Upper lobe of right lung (tissue), 1 donor: ENCODE measurements at places on chromosomes 3 and 15. TPM values are rescaled to one million over a fixed set of nuclear protein-coding genes. Genes with fewer than 3 reads are reported as not detected.

DNA sequence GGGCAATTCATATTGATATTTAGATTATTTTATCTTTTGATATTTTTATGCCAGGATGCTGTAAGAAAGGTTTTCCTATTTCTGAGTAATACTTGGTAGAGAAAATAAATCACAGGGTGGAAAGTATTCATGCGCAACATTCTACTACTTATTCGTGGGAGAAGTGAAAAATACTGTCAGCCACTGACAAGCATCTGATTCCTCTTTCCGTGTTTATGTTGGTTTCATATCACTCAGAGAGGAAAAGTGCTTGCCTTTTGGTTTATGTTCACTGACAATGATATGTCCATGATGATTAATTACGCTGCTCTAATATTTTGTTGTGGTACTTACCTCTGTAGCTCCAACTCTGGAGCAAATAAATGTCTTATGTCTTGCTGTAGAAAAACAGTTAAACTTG lies 429.4 kb downstream of the EDEM1 start:
- no peak for DNase-seq
- no peaks in the 10 kb centered on the region for H3K27me3 ChIP-seq

- H3K36me3 ChIP-seq = no peaks in the 10 kb centered on the region
- H3K4me3 ChIP-seq = no peak overlapping the region
- no peaks in the 10 kb centered on the region for H3K4me1 ChIP-seq
- H3K27me3 ChIP-seq = no peaks in the 10 kb centered on the region
- H3K27ac ChIP-seq = no peak overlapping the region
These were observed 529.0 kb downstream of the AGBL1 start for GRCh38 chr15:86608461-86609205.

Gene CPEB1
- 2.5 TPM for total RNA-seq

- peaks cover 5% of the 10 kb centered on the region for H3K4me1 ChIP-seq
- H3K36me3 ChIP-seq = no peaks in the 10 kb centered on the region
- H3K27ac ChIP-seq = no peak overlapping the region
- DNase-seq = no peak
- H3K4me3 ChIP-seq = no peak overlapping the region
These were observed 40.8 kb downstream of the KCNAB1 start for GRCh38 chr3:156161172-156161571.

Gene GATA2
- 86.6 TPM for total RNA-seq

DNA sequence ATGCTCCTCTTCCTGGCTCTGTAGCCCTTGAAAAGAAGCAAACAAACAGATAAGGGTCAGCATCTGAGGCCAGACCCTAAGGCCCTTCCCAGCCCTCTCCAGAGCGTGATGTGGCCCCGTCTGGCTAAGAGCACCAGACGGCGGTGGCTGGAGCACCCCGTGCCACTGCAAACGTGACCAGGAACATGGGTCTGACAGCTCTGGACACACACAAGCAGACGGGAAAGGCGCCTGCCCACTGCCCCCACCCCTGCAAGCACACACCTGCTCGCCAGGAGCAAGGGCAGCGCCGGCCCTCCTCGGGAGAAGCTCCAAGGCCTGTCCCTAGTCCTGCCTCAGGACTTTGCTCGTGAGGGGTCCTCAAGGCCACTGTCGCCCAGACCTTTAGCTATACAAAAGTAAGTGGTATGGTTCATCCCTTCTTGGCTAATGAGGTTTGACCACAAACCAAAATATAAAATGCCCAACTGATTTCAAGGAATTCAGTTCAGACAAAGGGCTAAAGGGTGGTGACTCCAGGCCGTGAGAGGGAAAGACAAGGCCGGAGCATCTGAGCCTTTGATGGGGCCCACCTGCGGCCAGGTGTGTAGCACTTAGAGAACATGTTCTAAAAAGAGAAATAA lies 90.4 kb downstream of the XXYLT1 start:
- H3K4me1 ChIP-seq = peaks cover 37% of the 10 kb centered on the region
- DNase-seq = no peak
- H3K4me3 ChIP-seq = no peak overlapping the region
- H3K27me3 ChIP-seq = no peaks in the 10 kb centered on the region
- no peaks in the 10 kb centered on the region for H3K36me3 ChIP-seq

DNA sequence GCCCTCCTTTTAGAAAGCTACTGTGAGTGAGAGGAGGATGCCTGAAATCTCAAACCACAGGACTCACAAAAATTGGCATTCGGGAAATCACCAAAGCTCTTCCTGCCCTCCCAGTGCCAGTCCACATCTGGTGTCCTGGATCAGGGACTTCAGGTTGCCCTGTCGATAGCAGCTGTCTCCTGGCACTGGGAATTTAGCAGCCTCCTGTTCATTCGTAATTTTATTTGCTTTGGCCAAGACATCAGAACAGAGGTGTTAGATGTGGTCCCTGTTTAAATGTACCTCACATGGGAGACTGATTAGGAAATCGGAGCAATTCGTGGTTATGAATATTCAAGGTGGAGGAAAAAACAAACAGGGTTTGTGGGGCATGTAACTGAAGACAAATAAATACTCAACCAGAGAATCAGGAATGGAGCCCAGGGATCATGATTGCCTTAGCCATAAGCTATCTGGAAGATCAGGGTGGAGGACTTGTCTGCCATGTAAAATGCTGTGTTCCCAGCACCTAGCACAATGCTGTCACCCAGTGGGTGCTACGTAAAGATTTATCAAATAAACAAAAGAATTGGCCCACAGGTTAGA lies 265.2 kb upstream of the PROK2 start:
- no peaks in the 10 kb centered on the region for H3K36me3 ChIP-seq
- H3K4me1 ChIP-seq = no peaks in the 10 kb centered on the region
- no peak overlapping the region for H3K27ac ChIP-seq
- H3K27me3 ChIP-seq = no peaks in the 10 kb centered on the region
- H3K4me3 ChIP-seq = no peak overlapping the region

DNA sequence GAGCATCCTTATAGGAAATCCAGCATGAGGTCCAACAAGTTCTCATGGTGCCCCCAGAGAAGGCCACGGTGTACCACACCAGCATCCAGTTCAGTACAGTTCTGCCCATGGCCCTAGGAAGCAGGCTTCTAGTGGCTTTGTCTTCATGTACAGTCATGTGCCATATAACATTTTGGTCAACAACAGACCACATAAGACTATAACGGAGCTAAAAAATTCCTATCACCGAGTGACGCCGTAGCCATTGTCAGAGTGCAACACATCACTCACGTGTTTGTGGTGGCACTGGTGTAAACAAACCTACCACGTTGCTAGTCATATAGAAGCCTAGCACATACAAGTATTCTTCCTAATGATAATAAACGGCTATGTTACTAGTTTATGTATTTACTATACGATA lies 209.0 kb downstream of the ARRDC4 start:
- DNase-seq = no peak
- no peaks in the 10 kb centered on the region for H3K27me3 ChIP-seq
- no peak overlapping the region for H3K27ac ChIP-seq

DNA sequence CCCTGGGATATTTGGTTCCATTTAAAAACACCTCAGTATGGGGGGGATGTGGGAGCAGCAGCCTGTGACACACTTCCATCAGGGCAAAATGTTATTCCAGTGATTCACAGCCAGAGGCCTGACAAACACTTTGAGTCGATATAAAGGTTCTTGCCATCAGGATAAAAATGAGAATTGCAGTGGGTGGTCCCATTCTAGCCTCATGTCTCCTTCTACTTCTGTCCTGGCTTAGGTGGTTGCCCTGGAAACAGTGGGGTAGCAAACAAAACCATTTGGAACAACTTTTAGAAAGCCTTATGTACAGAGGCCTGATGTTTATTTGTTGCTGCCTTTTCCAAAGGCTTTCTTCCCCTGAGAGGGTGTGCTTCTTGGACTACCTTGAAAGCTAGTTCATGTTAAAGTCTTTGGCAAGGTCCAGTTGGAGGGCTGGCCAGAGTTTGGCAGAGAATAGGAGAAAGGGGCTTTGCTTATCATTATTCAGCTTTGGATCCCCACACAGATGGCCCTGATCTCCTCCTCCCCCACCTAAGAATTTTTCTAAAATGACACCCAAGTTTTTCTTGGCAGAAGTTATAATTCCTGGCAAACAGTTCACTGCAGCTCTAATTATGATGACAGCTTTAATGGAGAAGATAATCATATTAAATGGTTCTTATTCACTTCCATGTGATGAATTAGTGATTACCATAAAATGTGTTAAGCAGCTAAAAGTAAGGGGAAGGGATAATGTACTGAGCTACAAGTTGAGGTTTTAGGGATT lies 84.2 kb upstream of the ZNF280D start:
- H3K27ac ChIP-seq = no peak overlapping the region
- no peaks in the 10 kb centered on the region for H3K27me3 ChIP-seq
- no peak overlapping the region for H3K4me3 ChIP-seq
- peaks cover 4% of the 10 kb centered on the region for H3K4me1 ChIP-seq
- H3K36me3 ChIP-seq = no peaks in the 10 kb centered on the region

GRCh38 chr15:39621976-39622375 lies 41.1 kb downstream of the THBS1 start:
- no peak for DNase-seq
- no peak overlapping the region for H3K27ac ChIP-seq
- no peak overlapping the region for H3K4me3 ChIP-seq

DNA sequence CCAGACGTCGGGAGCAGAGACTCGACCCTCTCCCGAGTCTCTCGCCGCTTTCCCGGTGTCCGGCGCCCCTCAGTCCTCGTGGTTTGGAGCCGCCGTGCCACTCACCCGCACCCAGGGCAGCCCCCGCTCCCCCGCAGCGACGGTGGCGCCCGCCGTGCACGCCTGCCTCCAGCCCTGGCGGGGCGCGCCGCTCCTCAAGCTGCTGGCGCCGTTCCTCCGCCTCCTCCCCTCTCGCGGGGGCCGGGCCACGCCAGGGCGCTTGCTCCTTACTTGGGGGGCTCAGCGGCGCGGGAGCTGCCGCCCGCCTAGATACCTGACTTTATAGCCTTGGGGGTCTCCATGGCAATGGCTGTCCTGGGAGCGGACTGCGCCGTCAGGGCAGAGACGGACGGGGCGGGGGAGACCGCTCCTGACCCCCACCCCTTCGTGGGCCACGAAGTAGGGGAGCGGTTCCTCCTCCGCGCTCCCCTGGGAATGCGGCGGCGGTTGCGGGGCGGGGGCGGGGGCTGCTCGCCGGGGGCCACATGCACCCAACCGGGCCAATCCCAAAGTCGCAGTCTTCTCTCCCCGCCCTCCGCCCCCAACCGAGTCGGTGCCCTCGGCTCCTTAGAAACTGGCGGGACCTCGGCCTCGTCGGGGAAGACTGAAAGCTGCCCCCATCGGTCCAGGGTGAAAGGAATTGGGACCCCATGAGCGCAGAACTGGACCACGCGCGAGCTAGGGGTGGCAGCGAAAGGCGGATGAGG lies at the start of gene ANKRD63:
ANKRD63 (minus strand) TSS at position 196 of the 746 bp plus-strand sequence. CDS start 478 bp downstream, outside the sequence.
- no peaks in the 10 kb centered on the region for H3K36me3 ChIP-seq
- no peak within 1 kb of the TSS for H3K27ac ChIP-seq
- peaks cover 36% of the 10 kb centered on the region for H3K4me1 ChIP-seq

Gene HTR3E
- not detected for total RNA-seq

Gene SOX14
- total RNA-seq = not detected

DNA sequence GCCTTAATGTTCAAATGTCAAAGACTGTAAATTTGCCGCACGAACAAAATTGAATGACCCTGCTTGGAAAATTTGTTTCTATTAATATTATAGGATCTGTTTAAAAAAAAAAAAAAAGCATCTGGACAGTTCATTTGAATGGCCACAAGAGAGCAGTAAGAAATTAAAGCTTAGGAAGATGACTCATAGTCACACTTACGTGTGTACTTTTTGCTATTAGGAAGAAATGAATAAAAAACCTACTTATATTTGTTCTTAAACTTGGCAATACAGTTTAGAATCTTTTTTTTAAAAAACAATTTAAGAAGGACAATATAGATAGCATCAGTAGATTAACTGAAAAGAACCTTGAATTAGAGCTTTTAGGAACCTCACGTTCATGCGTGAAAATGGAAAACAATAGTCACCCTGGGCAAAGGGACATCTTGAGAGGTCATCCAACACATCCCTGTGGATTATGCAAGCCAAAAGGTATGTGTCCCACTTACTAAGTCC lies 621.8 kb downstream of the MECOM start:
- DNase-seq = no peak
- H3K4me1 ChIP-seq = no peaks in the 10 kb centered on the region
- no peaks in the 10 kb centered on the region for H3K36me3 ChIP-seq
- H3K27ac ChIP-seq = no peak overlapping the region

- H3K27me3 ChIP-seq = no peaks in the 10 kb centered on the region
- DNase-seq = no peak
- H3K27ac ChIP-seq = no peak overlapping the region
- no peaks in the 10 kb centered on the region for H3K36me3 ChIP-seq
- no peak overlapping the region for H3K4me3 ChIP-seq
These were observed 128.8 kb upstream of the CHRM5 start for GRCh38 chr15:33839540-33839939.

DNA sequence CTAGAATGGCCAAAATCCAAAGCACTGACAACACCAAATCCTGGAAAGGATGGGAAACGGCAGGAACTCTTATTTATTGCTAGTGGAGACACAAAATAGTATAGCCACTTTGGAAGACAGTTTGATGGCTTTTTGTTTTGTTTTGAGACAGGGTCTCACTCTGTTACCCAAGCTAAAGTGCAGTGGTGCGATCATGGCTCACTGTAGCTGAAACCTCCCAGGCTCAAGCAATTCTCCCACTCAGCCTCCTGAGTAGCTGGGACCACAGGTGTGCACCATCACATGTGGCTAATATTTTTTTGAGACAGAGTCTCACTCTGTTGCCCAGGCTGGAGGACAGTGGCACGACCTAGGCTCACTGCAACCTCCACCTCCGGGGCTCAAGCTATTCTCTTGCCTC lies 27.3 kb upstream of the GPR160 start:
- H3K4me1 ChIP-seq = peaks cover 10% of the 10 kb centered on the region
- no peaks in the 10 kb centered on the region for H3K27me3 ChIP-seq
- no peak overlapping the region for H3K27ac ChIP-seq
- no peak overlapping the region for H3K4me3 ChIP-seq
- no peak for DNase-seq
- H3K36me3 ChIP-seq = no peaks in the 10 kb centered on the region

DNA sequence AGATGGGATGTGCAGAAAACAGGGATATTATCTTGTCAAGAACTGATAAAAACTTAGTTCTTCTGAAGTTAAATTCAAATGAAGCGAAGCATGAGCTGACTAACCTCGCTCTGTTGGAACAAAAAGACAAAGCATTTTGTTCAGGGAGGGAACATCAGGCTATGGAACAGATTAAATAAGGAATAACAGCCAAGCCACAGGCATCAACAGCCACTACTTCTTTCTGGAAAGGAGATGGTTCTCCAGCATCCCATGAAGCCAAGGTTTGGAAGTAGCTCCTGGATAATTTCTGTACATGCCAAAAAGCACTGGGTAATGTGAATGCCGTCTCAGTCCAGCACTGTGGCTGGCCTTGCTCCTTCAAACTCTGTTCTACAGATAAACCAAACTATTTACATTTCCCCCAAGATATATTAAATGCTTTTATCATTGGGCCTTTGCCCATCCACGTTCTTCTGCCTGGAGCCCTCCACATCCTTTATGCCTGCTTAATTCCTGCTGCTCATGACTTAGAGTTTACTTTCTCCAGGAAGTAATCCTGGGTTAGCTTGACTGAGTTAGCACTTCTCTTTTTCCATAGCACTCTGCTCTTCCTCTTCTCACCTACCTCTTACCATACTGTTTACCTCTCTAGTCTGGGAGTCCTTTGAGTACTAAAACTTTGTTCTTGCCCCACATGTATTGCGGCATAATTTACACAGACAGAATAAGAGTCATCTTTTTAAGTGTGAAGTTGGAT lies 232.0 kb downstream of the CLSTN2 start:
- H3K27me3 ChIP-seq = no peaks in the 10 kb centered on the region
- H3K4me1 ChIP-seq = no peaks in the 10 kb centered on the region
- no peaks in the 10 kb centered on the region for H3K36me3 ChIP-seq
- H3K4me3 ChIP-seq = no peak overlapping the region
- no peak overlapping the region for H3K27ac ChIP-seq

- no peaks in the 10 kb centered on the region for H3K4me1 ChIP-seq
- H3K36me3 ChIP-seq = no peaks in the 10 kb centered on the region
- no peak for DNase-seq
- no peak overlapping the region for H3K27ac ChIP-seq
These were observed 22.7 kb upstream of the IREB2 start for GRCh38 chr15:78415284-78415683.

Gene TNNC1
- 88.9 TPM for total RNA-seq
